ENCODE measurements at places on chromosomes 6 and 20. TPM values are rescaled to one million over a fixed set of nuclear protein-coding genes. Genes with fewer than 3 reads are reported as not detected.

GRCh38 chr20:32232326-32232886, 24.7 kb downstream of the POFUT1 start:
- no peak for DNase-seq

GRCh38 chr20:60586269-60587050, 628.2 kb downstream of the CDH26 start:
- peak; percentile 51 for DNase-seq

- no peak for DNase-seq
Measured at GRCh38 chr6:19865178-19865577, 28.0 kb downstream of the ID4 start.

- no peak for DNase-seq
Measured at GRCh38 chr6:26180346-26180745, 93.1 kb downstream of the HFE start.

- no peak for DNase-seq
Measured at GRCh38 chr6:127518710-127519468, at the start of gene MTCL3. Gene MTCL3, minus strand, starts transcription at chr6:127519335.

DNA sequence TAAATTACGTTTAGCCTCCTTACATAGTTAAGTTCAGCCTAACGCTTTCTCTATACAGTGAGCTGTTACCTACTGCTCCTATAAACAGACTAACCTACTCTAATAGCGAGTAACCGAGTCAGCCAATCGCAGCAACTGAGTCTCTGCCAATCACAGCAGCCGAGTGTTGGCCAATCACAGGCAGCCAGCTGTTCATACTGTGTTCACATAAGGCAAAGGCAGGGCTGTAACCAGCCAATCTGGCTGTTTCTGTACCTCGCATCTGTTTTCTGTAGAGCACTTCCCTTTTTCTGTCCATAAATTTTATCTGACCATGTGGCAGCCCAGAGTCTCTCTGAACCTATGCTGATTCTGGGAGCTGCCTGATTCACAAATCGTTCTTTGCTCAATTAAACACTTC, 263.9 kb upstream of the JARID2 start:
- DNase-seq, result no peak

GRCh38 chr6:18425218-18425617, 38.1 kb downstream of the RNF144B start:
- DNase-seq, result no peak

- DNase-seq, result no peak
Measured at GRCh38 chr20:59374261-59374660, 73.8 kb downstream of the EDN3 start.

- no peak for DNase-seq
Measured at GRCh38 chr6:109498052-109498451, 15.0 kb upstream of the ZBTB24 start.

GRCh38 chr20:58492795-58493524, 22.2 kb downstream of the APCDD1L start:
- DNase-seq, result no peak

DNA sequence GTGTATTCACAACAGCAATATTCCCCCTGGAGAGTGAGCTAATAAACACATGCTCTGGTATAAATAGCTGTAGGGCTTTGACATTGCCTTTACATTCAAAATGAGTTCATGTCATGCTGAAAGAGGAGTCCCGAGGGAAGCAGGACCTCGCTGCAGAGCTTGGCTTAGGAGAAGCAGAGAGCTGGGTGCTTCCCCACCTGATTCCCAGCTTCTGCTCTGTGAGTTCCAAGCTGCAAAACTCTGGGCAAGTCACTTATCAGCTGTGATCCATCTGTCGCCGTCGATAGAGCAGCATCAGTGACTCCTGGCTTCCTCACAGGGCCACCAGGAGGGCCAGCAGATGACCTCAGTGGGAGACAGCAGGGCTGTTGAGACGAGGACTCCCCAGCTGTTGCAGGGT, 241.8 kb downstream of the ANKRD60 start:
- DNase-seq, result no peak

DNA sequence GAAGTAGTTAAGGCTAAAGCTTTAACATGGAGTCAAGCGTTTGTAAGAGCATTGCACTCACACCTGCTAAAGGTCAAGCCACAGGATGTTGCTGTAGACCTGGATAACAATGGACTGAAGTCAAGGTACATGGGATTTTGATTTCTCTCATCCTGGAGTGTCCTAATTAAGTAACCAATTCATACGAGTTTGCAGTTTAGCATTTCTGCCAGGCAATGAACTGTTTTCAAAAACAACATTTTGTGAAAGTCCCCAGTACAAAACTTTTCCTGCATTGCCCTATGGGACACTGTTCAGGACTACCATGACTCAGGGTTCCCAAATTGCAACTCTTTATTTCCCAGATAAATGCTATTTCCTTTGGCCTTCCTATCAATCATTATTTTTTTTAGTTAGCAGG, 17.4 kb upstream of the SIRPB1 start:
- no peak for DNase-seq

- no peak for DNase-seq
Measured at GRCh38 chr6:30500421-30501355, 11.4 kb downstream of the HLA-E start.

GRCh38 chr6:31661262-31662123, 915 bp upstream of the C6orf47 start:
- DNase-seq, result no peak

Gene ZBTB22
- total RNA-seq, result 18.6 TPM

DNA sequence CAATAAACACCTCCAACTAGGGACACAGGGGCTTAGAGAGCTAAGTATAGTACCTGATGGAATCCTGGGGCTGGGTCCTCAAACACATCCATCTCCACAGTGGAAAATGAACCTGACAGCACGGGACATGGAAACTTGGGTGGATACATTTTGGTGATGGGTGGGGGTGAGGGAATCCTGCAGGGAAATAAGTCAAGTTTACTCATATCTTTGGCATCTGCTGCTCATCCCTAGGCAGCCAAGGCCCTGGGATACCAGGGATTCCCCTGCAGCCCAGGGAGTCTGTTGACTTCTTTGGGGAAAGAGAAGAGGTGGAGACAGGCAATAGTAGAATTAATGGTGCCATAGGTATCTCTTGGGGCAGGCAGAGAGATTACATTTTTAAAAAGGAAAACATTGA, 6.6 kb downstream of the APOBEC2 start:
- DNase-seq, result no peak

Gene TUBB
- total RNA-seq, result 411 TPM

DNA sequence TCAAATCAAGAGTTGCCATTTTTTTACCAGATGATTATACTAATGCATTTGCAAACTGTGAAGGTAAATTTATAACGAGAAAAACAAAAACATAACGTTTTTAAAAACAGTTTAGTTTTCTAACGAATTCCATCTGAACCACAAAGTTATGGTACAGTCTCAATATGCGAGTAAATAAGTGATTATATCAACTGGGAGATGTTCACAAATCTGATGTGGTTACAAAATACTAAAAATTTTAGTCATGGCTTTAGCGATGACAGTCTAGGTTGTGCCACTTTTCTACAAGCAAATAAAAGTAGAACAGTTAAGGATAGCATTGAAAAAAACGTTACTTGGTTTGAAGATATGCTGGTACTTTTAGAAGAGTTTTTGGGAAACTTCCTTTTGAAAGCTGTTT, 186.8 kb downstream of the FUT9 start:
- DNase-seq, result no peak

DNA sequence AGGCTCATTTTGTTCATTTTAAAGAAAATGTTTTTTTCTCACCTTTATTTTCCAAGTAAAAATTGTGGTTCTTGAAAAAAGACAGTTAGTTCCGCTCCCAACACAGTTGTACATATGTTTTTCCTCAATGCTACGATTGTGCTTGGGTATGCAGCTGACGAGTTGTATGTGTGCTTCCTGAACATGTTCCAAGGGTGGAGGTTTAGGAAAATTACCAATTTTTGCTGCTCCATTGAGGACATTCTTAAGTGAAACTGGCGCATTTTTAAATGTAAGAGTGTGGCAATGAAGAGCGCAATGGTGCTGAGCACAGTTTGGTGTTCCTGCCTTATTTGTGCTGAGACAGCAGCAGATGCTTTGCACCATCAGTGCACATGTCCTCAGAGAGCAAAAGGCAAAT, 70.3 kb upstream of the CLDN20 start:
- DNase-seq, result no peak

DNA sequence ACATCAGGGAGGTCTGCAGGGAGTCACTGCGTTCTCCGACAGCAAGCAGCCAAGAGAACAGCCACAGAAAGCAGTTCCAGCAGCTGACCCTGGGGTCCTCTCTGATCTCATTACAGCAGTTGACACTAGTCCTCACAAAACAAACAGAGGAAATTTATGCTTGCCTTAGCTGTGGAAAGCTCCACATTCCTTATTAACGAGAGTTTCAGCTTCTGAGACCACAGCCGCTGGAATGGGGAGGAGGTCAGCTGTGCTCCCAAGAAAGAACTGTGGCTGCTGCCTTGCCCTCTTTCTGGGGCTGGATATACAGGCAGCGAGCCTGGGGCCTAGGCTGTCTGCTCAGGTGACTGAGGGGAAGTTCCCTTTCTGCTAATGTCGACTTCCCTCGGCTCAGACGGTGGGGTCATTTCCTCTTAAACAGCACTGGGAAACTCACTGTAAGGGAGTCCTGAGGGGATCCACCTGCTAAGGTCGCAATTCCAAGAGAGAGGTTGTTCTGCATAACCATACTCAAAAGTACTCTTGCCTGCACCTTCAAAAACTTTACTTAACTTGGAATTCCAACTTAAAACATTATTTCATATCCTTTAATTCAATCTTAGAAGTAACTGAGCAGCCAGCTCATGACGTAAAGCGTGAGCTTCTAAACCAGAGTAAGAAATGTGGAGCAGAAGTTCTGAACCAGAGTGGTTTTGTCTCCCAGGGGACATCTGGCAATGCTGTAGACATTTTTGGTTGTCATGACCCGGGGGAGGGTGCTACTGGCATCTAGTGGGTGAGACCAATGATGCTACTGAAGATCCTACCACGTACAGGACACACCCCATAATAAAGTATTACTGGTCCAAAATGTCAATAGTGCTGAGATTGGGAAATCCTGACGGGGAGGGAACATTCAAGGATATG, 80.3 kb downstream of the BACH2 start:
- DNase-seq, result peak; percentile 16

GRCh38 chr6:41122918-41123317, 31.2 kb downstream of the TREML1 start:
- DNase-seq, result no peak

DNA sequence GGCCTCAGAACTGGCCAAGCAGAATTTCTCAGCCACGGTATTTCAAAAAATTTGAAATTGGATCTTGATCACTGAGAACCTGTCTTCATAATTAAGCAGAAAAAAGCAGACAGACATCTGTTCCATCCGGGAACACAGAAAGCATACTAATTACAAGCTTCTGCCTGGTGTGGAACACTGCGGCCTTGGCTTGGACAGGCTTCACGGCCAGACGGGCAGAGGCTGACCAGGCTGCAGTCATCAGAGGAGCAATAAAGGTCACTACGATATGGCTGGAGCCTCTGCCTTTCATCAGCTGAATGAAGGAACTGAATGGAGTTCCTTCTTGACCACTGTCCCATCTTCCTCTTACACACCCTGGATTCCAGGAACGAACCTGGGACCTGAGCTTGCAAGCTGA, 3.9 kb upstream of the NRSN1 start:
- DNase-seq, result no peak

DNA sequence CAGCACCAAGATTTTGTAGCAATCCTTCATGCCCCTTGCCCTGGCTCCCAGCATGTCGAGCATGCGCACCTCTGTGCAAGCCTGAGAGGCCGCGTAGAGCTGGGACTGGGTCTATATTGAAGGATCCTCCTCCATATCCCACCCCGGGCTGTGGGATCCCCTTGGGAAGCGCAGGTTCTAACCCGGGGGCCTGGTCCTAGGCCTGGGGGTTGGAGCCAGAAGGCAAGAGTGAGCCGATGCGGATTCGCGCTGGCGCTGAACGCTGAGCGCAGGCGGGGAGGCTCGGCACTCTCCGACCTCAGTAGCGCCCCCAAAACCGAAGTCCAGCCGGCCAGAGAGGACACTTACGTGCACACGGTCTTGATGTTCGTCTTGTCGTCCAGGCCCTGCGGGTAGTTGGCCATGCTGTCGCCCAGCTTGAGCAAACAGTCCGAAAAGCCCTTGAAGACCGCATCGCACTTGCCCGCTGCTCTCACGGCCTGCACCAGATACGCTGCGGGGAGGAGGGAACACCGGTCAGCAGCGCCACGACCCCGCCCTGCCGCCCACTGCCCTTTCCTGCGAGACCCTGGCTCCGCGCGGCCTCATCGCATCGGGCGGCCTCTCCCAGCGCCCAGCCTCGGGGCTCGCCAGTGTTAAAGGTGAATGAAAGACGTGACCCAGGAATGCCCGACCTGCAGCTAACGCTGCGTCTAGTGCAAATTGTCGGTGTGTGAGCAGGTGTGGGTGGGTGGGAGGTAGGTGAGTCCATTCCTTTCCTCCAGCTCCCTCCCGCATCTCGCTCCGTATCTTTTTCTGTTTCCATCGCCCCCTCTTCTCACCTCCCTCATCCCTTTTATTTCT, 4.5 kb downstream of the NRN1 start:
- no peak for DNase-seq

DNA sequence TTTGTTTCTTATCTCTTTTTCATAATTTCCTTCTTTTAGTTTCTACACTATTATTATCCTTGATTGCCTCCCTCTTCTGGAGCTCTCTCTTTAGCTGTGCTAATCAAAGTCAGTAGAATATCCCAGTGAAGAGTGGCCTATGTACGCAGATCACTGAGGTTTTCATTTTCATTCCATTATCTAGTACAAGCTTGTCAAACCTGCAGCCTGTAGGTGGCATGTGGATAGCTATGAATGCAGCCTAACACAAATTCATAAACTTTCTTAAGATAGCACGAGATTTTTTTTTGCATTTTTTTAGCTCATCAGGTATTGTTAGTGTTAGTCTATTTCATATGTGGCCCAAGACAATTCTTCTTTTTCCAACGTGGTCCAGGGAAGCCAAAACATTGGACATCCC, 825.7 kb upstream of the MAP3K7 start:
- DNase-seq, result no peak

- DNase-seq, result no peak
Measured at GRCh38 chr6:105374010-105374420, 28.9 kb downstream of the PREP start.

Gene TREML2
- not detected for total RNA-seq

GRCh38 chr6:100022847-100023246, 28.8 kb upstream of the MCHR2 start:
- DNase-seq, result no peak

Gene BNIP5
- not detected for total RNA-seq

DNA sequence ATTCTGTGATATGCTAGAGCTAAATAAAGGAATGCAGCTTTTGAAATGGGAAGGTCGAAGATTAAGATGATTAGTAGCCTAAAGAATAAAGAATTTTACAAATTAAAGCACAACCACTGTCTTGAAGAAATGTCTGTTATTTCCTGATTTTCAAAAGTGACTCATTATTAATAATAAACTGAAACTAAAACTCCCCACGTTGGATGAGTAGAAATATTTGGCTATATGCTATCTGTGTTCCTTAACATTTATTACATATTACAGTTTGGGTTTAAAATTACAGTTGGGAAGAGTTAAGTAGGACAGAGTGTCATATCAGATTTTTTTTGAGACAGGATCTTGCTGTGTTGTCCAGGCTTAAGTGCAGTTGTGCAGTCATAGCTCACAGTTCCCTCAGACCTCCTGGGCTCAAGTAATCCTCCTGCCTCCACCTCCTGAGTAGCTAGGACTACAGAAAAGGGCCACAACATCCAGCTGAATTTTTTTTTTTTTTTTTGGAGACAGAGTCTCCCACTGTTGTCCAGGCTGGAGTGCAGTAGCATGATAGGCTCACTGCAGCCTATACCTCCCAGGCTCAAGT, 47.1 kb downstream of the AKIRIN2 start:
- no peak for DNase-seq

Gene TGIF2
- total RNA-seq, result 8.2 TPM

Data from heart left ventricle (tissue), 16 donors.